ENCODE measurements at places on chromosomes 11 and 22. TPM values are rescaled to one million over a fixed set of nuclear protein-coding genes. Genes with fewer than 3 reads are reported as not detected.

The PDGFB gene
- total RNA-seq, result 29.9 TPM

The ANO9 gene
- total RNA-seq, result not detected

The TTC28 gene
- total RNA-seq, result 9.9 TPM

The APOBEC3F gene
- total RNA-seq, result 4.0 TPM

GRCh38 chr11:60767388-60767811 is 10.7 kb downstream of the MS4A15 start:
- no peak for DNase-seq

DNA sequence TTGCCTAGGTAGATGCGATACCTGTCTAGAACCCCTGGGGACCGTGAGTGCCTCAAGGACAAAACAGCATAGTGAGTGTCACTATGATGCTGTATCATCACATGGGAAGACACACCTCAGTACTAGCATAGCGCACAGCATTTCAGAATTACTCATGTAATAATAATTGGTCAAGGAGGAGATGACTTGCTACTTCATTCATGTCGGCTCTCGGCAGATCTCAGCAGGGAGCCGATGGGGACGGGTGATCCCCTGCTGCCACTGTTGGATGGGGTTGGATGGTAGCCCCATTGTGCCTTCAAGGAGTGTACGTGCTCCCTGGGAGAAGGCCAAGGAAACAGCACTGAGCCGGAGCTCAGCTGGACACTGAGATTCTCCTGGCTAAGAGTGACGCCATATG is 186.9 kb downstream of the EFCAB6 start:
- no peak for DNase-seq

DNA sequence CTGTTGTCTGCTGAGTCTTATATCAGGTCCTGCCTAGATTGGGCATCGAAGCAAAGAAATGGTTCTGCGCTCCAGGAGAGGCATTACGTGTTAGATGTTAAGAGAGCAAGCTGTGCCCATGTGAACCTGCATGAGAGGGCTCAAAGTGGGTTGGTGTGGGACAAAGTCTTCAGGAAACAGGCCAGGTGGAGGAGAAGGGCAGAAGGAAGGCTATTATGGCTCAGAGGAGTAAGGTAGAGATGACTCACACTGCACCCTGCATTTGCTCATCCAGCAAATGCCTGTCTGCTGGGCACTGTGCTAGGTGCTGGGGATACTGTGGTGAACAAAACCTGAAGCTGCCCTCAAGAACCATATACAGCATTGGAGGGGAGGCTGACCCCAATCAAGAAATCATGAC is 5.8 kb downstream of the USP35 start:
- DNase-seq, result no peak

GRCh38 chr11:17266781-17267180 is 9.8 kb upstream of the NUCB2 start:
- DNase-seq, result no peak

DNA sequence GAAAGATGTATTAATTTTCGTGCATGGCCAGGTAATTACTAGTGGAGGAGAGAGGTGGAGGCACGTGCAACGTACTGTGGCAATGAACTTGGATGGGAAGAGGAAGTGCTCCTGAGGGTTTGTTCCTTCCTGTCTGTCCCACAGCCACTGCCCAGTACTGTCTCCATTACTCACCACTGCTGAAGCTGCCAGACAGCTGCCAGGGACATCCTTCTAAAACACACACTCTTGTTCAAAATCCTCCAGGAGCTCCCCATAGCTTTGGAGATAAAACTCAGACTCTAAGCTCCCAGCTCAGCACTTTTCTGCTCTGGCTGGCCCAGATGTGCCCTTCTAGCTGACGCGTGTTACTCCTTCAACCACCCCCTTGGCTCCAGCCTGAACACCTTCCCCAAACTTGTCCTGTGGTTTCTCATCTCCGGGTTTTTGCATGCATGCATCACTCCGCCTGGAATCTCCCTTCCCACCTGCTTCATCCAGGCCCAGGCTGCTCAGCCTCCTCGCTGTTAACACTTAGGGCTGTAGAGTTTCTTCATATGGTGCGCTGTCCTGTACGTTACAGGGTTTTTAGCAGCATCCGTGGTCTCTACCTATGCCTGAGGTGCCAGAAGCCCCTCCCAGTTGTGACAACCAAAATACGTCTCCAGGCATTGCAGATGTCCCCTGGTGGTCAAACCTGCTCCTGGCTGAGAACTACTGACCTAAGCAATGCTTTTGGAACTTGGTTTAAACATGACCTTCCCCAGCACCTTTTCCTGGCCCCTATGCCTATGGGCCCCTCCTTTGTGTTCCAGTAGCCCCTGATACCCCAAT is 69.5 kb downstream of the C11orf91 start:
- no peak for DNase-seq

GRCh38 chr11:33894398-33894746 is 2.5 kb upstream of the LMO2 start:
- DNase-seq, result no peak

GRCh38 chr11:22006901-22007300 is 186.0 kb upstream of the ANO5 start:
- no peak for DNase-seq

GRCh38 chr11:71532036-71532610 is 5.1 kb downstream of the KRTAP5-7 start:
- no peak for DNase-seq

- DNase-seq, result no peak
These were observed 568 bp upstream of the BIK start for GRCh38 chr22:43109921-43110443.

DNA sequence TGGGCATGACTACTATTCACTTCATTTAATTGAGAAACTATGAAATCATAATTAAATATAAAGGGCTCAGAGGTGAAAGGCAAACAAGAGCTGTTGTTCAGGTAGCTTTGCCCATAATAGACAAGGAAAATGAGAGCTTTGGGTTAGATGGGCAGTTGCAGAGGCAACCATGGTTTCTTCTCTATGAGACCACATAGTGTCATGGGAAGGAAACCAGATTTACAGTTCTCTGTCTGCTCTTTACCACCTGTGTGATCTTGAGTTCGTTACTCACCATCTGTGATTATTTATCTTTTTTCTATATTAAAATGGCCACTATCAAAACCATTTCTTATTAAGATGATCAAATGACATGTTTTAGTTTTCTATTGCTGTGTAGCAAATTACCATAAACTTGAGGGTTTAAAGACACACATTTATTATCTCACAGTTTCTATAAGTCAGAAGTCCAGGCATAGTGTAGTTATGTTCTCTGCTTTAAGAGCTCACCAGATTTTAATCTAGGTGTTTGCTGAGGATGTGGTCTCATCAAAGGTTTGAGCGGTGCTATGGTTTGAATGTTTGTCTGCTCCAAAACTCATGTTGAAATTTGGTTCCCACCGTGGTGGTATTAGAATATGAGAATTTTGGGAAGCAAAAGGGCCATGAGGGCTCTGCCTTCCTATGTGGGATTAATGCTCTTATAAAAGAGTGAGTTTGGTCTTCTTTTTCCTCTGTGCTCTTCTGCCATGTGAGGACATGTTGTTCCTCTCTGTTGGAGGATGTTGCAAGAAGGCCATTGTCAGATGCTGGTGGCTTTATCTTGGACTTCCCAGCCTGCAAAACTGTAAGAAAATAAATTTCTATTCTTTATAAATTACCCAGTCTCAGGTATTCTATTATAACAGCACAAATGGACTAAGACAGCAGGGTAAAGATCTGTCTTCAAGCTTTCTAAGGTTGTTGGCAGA is 38.2 kb downstream of the OR2AG2 start:
- DNase-seq, result no peak

- DNase-seq, result no peak
These were observed 43.9 kb downstream of the DDX6 start for GRCh38 chr11:118746988-118747585.

- peak; percentile 64 for DNase-seq
These were observed 16.2 kb downstream of the ARVCF start for GRCh38 chr22:20000246-20001081.

DNA sequence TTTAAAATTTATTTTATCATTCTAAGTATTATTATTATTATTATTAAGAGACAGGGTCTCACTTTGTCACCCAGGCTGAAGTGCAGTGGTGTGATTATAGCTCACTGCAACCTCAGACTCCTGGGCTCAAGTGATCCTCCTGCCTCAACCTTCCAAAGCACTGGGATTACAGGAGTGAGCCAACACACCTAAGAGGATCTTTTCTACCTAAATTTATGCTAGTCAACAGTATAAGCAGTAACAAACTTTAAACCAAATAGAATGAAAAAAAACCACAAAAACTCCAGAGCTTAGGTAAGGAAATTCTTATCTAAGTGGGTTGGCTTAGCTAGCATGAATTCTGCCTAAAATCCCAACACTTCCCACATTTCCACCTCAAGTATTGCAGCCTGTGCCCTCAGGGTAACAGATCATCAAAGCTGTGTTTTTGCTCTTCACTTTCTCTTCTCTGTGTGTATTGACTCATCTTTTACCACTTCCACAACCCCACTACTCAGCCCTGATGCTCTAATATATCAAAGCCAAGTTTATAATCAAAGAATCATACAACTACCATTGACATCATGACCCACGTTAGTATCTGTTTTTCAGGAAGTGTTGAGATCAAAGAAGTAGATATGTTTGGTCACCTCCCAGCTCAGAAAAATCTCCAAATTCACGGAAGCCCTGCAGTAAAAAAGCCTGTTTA is 93.7 kb upstream of the SPON1 start:
- no peak for DNase-seq

GRCh38 chr22:38222797-38223119 is 21.0 kb downstream of the MAFF start:
- DNase-seq, result no peak
